ENCODE measurements at places on chromosomes 2 and 18.

- DNase-seq = no peak
Observed at GRCh38 chr2:13089971-13090370, 373.2 kb downstream of the TRIB2 start.

- DNase-seq = no peak
Observed at GRCh38 chr2:2828774-2829368, 497.8 kb upstream of the MYT1L start.

DNA sequence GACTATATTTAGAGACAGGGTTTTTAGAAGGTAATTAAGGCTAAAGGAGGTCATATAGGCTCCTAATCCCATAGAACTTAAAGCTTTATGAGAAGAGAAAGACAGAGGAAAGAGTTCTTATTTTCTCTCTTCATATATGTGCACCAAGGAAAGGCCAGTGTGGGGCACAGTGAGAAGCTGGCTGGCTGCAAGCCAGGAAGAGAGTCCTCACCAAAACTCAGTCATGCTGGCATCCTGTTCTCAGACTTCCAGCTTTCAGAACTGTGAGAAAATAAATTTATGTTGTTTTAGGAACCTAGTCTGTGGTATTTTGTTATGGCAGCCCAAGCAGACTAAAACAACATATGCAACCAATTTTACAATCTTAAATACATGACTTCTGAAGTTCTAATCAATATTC, 31.5 kb upstream of the ATIC start:
- peak; percentile 33 for DNase-seq

DNA sequence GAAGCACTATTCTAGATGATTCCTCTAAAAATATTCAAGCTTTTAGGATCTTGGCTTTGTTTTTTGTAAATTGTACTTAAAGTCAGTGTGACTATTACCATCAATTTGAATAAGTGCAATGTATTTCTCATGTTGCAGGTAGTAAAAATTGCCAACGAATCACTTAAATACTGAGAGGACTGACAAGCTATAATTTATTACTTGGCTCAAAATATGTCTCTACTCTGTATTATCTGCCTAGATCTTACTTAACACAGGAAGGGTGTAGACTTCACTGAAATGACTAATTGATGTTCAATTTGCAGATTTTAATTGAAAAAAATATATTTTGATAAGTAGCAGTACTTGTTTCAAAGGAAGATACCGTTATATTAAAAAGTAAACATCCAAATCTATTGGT, 202.3 kb downstream of the SLC8A1 start:
- DNase-seq = no peak

DNA sequence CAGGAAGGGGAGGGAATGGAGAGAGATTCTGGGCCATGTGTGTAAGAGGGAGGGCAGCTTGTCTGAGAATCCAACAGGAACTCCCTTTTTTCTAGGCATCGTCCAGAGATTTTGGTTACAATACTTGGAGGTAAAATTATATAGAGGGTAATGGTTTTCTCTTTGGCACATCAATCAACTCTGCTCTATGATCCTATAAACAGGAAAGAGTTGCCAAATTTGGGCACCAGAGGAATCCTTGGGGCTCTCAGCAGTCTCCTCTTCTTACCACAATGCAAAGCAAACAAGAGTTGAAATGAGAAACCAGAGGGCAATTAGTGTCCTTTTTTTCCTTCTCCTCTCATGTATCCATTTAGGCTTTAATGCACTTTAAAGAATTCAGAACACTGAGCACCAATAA, 243.4 kb downstream of the SLC8A1 start:
- no peak for DNase-seq

DNA sequence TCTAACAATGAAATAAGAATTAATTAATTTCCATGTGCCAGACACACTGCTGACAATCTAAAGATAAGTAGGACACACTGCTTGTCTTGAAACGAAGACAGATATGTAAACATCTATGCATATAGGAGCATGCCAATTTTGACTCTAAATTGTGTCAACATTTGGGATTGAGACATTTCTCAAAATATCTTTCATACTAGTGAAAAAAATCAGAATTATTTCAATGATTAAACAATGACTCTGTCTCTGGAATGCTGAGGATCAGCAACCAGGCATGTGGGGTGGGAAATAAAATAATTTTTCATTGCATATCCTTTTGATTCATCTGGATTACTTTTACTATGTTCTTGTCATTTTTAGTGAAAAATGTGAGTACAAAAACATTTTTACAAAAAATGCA, 262.6 kb upstream of the SYT4 start:
- DNase-seq = peak; percentile 53

DNA sequence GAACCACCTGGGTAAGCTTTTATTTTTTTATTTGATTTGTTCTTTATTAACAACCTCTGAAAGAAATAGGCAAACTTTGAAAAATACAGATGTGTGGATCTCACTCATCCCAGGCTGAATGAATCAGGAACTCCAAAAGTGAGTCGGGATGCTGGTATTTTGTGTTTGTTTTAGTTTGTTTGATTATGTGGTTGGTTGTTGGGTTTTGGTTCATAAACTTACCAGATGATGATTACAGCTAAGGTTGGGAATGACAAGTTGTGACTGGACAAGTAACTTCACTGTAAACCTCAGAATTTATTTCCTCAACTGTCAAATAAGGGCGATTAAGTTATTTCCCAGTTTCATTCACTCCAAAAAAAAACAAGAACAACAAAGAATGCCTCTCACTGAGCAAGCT, 80.5 kb upstream of the KIF5C start:
- DNase-seq = no peak

GRCh38 chr2:219575566-219576504, 3.7 kb downstream of the INHA start:
- DNase-seq = no peak

DNA sequence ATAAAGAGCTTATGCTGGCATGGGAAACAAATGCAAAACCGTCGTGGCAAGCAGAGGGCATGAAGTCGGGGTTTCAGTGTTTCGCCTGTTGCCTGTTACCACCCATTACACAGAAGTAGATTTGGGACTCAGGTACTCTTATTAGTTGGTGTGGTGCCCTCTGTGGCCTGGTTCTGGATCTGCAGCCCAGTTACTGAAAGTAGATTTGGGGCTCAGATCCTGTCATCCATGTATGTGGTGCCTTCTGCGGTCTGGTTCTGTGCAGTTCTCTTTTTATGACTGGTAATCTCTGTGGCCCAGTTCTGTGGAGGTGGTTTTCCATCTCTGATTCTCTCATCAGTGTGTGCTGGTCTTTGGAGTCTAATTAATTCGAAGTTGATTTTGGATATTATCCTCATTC, 45.2 kb downstream of the ADNP2 start:
- DNase-seq = peak; percentile 36

DNA sequence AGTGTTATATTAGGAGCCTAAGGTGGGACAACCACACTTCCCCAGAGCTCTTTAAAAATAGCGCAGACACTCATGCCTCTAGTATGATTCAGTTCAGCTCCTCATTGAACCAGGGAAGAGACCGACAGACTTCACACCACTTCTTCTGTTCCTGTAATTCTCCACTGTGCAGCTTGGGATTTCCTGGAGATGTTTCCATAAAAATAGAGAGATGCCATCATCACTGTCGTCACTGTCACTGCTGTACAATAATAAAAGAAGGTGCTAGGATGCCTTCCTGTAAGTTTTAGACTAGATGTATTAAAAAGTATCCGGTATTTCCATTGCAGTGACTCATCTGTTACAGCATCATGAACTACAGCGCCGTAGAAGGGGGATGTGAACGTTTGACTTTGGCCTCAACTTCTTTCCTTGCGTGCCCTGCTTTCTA, 110.9 kb downstream of the FAM210A start:
- DNase-seq = no peak

DNA sequence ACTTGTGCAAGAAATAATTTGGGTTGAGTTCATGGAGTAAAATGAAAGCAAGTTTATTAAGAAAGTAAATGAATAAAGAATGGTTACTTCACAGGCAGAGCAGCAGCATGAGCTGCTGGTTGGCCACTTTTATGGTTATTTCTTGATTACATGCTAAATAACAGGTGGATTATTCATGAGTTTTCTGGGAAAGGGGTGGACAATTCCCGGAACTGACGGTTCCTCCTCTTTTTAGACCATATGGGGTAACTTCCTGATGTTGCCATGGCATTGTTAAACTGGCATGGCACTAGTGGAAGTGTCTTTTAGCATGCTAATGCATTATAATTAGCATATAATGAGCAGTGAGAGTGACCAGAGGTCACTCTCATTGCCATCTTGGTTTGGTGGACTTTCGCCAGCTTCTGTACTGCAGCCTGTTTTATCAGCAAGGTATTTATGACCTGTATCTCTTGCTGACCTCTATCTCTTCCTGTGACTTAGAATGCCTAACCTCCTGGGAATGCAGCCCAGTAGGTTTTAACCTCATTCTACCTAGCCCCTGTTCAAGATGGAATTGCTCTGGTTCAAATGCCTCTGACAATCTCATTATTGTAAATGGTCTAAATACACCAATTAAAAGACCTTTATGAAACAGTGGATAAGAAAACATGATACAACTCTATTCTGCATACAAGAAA, 114.1 kb upstream of the FIGN start:
- no peak for DNase-seq

- DNase-seq = no peak
Observed at GRCh38 chr2:11722292-11723060, 24.0 kb upstream of the LPIN1 start.

DNA sequence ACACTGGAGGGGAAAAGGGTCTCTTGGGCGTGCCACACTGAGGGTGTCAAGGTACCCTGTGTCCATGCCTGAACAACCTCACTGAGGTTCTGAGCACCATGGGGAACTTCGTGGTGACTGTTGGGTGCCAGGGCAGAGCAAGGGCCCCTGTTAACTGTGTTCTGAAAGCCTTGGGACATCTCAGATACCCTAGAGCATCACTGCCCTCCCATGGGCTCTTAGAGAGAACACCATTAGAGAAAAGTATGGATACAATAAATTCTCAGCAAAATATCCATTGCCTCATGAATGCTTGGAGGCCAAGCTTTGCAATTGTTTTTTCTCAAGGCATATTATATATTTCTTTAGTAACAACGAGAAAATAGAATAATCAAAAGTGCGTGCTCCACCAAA, 488.5 kb upstream of the NRP2 start:
- no peak for DNase-seq
